ENCODE measurements at places on chromosomes 3 and 15. TPM values are rescaled to one million over a fixed set of nuclear protein-coding genes. Genes with fewer than 3 reads are reported as not detected.

Gene TGM5
- total RNA-seq = not detected

DNA sequence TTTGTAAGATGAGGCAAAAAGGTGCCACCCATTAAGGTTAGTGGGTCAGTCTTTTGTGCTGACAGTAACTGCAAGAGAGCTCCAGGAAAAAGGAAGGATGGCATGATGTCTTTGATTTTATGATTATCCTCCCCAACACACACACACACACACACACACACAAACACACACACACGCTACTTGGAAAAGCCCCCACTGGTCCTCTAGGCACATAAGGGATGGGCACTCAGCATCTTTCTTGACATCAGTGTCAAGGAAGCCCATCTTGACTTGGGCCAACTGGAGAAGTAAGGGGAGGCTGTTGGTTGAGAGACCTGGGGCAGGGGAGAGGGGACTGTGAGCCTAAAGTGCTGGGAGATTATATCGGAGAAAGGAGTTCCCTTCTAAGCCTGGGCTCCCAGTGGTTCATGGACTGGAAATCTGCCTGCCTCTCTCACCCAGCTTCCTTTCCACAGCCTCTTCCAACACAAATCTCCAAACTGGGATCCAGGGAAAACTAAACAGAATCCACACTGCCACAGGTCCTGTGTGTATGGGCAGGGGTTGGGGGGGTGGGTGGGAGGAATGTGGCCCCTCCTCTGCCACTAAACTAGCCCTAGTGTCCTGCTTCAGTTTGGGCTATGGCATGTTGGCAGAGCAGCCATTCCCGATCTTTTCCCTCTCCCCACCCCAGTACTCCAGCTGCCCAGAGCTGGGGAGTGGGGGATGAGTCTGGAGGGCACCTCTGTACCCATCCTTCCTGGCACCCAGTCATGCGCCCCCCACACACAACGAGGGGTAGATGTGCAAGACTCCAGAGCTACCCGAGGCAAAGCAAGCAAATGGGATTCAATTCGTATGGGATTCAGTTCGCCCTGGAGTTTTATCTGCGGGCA, 1.6 kb downstream of the AMOTL2 start:
- H3K36me3 ChIP-seq = peaks cover 41% of the 10 kb centered on the region
- peak overlapping the region; percentile 88 for H3K4me3 ChIP-seq
- peaks cover 41% of the 10 kb centered on the region for H3K4me1 ChIP-seq
- no peaks in the 10 kb centered on the region for H3K27me3 ChIP-seq
- peak overlapping the region; percentile 100 for H3K27ac ChIP-seq

Gene PROS1
- total RNA-seq = 6.9 TPM

DNA sequence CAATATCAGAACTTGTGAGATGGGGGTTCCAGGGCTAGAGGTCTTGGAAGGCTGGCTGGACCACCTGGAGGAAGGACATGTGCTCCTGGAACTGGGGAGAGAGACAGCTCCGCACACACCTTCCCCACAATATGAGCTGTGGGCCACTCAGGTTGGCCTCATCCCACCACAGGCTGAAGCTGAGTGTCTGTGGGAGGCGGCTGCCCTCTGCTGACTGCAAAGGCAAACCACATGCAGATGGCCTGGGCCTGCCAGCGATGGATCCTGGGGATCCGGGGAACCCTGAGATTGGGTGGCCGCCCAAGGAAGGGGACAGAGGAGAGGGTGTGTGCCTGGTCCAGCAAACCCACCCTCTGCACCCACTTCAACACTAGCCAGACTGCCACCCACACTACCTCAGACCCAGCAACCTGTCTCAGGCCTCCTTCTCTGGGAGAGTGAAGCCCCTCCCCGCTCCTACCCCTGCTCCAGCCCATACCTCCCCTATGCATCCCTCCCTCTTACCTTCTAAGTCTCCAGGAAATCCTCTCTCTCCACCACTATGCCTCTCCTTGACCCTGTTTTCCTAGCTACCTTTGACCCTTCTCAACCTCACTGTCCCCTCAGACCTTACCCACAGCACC, 44.8 kb downstream of the CYP11A1 start:
- H3K4me3 ChIP-seq = no peak overlapping the region
- no peaks in the 10 kb centered on the region for H3K27me3 ChIP-seq

Gene DUOXA2
- not detected for total RNA-seq

DNA sequence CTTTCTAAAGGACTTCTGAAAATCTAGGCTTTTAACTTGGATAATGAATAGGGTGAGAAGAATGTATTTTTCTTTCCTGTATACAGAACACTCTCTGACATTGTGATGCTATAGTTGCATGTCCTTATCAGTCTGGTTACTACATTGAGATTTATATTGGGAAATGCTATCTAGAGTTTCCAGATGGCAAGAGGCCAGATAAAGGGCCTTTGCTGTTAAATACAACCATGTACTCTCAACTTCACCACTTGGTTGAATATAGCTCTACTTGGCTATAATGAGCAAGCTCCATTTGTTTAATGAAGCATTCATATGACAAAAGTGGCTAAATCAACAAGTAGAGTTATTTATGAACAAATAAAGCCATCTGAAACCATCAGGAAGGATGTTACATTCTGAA, 91.0 kb downstream of the IGSF11 start:
- peaks cover 7% of the 10 kb centered on the region for H3K27me3 ChIP-seq
- DNase-seq = no peak
- peak overlapping the region; percentile 17 for H3K4me3 ChIP-seq
- no peak overlapping the region for H3K27ac ChIP-seq
- H3K4me1 ChIP-seq = peaks cover 13% of the 10 kb centered on the region

GRCh38 chr3:147130461-147130860, 275.9 kb downstream of the ZIC4 start:
- H3K27ac ChIP-seq = no peak overlapping the region
- no peak for DNase-seq
- H3K36me3 ChIP-seq = no peaks in the 10 kb centered on the region
- H3K4me1 ChIP-seq = no peaks in the 10 kb centered on the region
- H3K4me3 ChIP-seq = no peak overlapping the region

- H3K36me3 ChIP-seq = peaks cover 41% of the 10 kb centered on the region
- no peak overlapping the region for H3K27ac ChIP-seq
- H3K27me3 ChIP-seq = peaks cover 4% of the 10 kb centered on the region
- no peaks in the 10 kb centered on the region for H3K4me1 ChIP-seq
- DNase-seq = no peak
Observed at GRCh38 chr15:89247446-89247845, 3.7 kb downstream of the FANCI start.

Gene FETUB
- total RNA-seq = not detected

DNA sequence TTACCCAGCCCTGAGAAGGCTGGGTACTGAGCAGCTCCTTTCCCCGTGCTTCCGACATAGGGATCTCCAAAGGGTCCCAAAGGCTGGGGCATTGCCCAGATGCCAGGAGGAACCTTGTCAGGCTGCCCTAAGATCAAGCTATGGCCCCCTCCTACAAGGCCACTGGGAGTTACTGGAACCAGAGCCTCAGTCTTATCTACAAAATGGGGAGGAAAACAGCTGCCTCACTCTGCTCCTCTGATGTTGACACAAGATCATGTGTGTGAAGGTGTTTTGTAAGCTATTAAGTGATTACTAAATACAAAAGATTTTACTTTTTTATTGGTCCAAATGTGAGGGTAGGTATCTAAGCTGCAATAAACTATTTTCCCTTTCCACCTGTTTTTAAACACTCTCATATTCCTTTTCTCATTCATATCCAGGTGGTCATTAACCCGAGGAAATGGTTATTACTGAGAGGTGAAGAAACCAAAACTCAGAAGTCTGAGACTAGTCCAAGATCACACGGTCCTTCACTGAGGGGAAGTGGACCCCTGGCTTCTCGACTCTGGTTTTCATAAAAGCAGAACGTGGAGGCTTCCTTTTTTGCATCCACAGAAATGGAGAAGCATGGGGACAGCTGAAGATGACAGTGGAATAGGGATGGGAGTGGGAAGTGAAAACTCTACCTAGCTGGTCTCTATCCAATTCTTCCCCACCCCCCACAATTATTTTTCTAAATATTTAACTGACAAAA, 1.7 kb downstream of the ARPIN start:
- peaks cover 5% of the 10 kb centered on the region for H3K4me1 ChIP-seq
- H3K27me3 ChIP-seq = no peaks in the 10 kb centered on the region
- H3K4me3 ChIP-seq = no peak overlapping the region

Gene FOXB1
- 1.7 TPM for total RNA-seq

DNA sequence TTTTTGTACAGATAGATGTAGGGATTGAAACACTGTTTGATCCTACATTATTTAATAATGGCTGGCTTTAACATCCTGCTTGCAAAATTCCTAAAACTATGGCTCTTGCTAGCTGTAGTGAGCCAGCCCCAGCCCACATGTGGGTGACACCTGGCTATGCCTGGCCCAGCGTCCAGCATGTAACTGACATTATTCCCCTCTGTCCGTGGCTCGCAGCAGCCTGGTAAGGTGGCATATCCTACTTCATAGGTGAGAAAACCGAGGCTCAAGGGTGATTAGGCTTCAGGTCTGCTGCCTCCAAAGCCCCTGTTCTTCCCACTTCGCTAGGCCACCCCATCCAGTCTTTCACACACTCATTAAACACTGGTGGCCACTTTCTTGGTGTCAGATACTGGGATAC, 1.6 kb downstream of the CALML4 start:
- H3K4me3 ChIP-seq = no peak overlapping the region
- peaks cover 3% of the 10 kb centered on the region for H3K36me3 ChIP-seq
- no peak overlapping the region for H3K27ac ChIP-seq
- H3K27me3 ChIP-seq = no peaks in the 10 kb centered on the region
- H3K4me1 ChIP-seq = peaks cover 13% of the 10 kb centered on the region
- DNase-seq = no peak

- H3K36me3 ChIP-seq = no peaks in the 10 kb centered on the region
- no peak overlapping the region for H3K4me3 ChIP-seq
- no peaks in the 10 kb centered on the region for H3K27me3 ChIP-seq
Observed at GRCh38 chr3:27147215-27147614, 222.0 kb downstream of the NEK10 start.

DNA sequence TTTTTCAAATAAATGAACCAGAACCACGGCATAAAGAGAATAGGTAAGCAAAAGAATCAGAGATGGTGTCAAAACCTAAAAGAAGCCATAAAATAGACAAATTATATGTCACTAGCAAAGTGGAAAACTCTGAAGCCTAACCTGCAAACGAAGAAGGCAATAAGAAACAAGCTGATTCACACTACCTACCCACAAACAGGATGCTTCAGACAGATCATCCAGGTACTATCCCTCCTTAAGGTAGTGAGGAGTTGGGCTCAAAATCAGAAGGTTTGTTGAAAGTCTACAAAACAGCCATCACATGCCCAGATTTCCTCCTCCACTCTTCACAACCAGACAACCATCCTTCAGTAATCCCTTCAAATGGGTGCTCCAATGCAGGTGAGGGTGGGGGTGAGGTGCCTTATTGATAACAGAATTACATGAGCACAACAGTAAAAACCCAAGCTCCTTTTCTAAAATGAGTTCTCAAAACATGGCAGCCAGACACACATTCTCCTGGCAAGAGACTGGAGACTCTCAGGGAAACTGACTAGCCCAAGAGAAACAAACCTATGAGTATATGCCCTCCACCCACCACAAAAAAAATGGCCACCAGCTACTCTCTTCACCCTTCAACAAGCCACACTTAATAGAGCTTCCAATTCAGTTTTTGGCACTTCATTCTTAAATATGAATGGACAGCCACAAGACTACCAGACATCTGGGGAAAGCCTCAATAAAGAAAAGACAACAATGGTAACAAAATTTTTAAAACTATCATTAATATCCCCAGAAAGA, 6.4 kb downstream of the KPNA1 start:
- H3K4me3 ChIP-seq = no peak overlapping the region
- H3K36me3 ChIP-seq = no peaks in the 10 kb centered on the region
- H3K27me3 ChIP-seq = no peaks in the 10 kb centered on the region
- H3K4me1 ChIP-seq = peaks cover 3% of the 10 kb centered on the region
- no peak overlapping the region for H3K27ac ChIP-seq
- DNase-seq = no peak

Gene GOLIM4
- 9.9 TPM for total RNA-seq

Gene GPR27
- total RNA-seq = 7.9 TPM

DNA sequence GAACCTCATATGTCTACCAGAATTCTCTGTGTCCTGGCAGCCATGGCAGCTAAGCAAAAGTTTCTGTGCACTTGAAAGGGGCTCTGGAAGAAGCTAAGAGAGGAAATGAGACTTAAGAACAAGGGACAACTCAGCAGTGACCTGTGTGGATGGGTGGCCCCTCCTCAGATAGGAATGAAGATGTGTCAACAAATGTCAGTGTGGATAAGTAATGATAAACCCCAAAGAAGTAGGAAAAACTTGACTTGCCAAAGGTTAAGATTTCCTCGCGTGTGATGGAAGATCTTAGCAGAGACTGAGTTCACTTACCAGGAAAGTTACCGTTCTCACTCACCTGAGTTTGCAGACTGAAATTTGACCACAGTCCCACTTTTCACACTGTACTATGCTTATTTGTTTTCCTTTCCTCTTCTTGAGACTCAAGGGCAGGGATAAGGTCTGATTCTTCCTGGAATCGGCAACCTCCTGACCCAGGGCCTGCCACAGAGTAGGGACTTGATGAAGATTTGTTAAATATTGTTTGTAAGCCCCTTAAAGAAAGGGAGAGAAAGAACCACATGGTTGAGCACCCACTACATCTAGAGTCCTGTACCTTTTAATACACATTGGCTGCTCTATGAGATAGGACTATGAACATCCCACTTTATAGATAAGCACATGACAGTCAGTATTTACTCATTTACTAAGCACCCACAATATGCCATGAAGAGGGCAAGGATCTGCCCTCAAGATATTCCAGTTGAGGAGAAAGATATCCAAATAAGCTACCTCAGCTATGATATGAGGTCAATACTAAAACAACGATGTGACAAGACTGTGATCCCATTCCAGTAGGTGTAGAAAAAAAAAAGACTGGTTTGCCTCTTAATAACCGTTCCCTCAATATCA, 7.3 kb upstream of the HRH1 start:
- H3K4me3 ChIP-seq = no peak overlapping the region
- H3K27ac ChIP-seq = no peak overlapping the region
- no peak for DNase-seq
- peaks cover 24% of the 10 kb centered on the region for H3K27me3 ChIP-seq
- no peaks in the 10 kb centered on the region for H3K36me3 ChIP-seq
- no peaks in the 10 kb centered on the region for H3K4me1 ChIP-seq

- H3K4me1 ChIP-seq = no peaks in the 10 kb centered on the region
- no peaks in the 10 kb centered on the region for H3K27me3 ChIP-seq
- no peak for DNase-seq
- H3K4me3 ChIP-seq = no peak overlapping the region
- H3K36me3 ChIP-seq = no peaks in the 10 kb centered on the region
Observed at GRCh38 chr3:71962561-71963240, 177.8 kb upstream of the PROK2 start.

GRCh38 chr3:50154476-50154839, 666 bp upstream of the SEMA3F start:
- H3K27ac ChIP-seq = no peak overlapping the region
- no peak for DNase-seq
- peaks cover 25% of the 10 kb centered on the region for H3K27me3 ChIP-seq
- no peaks in the 10 kb centered on the region for H3K36me3 ChIP-seq

- H3K27ac ChIP-seq = no peak overlapping the region
- H3K36me3 ChIP-seq = no peaks in the 10 kb centered on the region
- peak; percentile 78 for DNase-seq
- H3K4me1 ChIP-seq = no peaks in the 10 kb centered on the region
- no peaks in the 10 kb centered on the region for H3K27me3 ChIP-seq
- H3K4me3 ChIP-seq = no peak overlapping the region
Observed at GRCh38 chr3:145815707-145816413, 345.1 kb downstream of the PLOD2 start.

Measured in endodermal cell (in vitro differentiated cells).